ENCODE measurements at places on chromosomes 12 and 14. TPM values are rescaled to one million over a fixed set of nuclear protein-coding genes. Genes with fewer than 3 reads are reported as not detected.

Gene IFNG-AS1
- not detected for total RNA-seq

Gene HAL
- 0.11 TPM for total RNA-seq

- no peak for DNase-seq
These were observed 973 bp downstream of the P2RX2 start for GRCh38 chr12:132619386-132620112.

GRCh38 chr14:94145902-94146527, 16.6 kb upstream of the IFI27L2 start:
- DNase-seq: no peak

GRCh38 chr14:106518054-106518943, 991.9 kb downstream of the TMEM121 start:
- no peak for DNase-seq

DNA sequence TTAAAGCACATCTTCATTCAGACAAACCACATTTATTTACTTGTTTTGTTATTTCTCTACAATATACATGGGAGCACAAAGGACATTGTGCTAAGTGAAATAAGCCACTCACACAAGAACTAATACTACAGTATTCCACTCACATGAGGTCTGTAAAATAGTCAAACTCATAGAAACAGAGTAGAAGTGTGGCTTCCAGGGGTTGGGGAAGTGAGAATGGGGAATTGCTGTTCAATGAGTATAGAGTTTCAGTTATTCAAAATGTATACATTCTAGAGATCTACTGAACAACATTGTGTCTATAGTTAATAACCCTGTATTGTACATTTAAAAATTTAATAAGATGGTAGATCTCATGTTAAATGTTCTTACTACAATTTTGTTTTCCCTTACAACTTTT, 88.8 kb downstream of the ATXN7L3B start:
- DNase-seq: no peak

Gene CDK2
- total RNA-seq: 29.5 TPM

DNA sequence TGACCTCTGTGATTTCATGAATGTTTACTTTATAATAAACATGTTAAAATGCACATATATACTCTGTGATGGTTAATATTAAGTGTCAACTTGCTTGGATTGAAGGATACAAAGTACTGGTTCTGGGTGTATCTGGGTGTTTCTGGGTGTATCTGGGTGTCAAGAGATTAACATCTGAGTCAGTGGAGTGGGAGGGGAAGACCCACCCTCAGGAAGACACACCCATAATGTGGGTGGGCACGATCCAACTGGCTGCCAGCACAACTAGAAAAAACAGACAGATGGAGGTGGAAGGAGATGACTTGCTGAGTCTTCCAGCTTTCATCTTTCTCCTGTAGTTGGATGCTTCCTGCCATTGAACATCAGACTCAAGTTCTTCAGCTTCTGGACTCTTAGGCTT, 11.9 kb downstream of the NUP37 start:
- DNase-seq: no peak

- no peak for DNase-seq
These were observed 319.5 kb upstream of the DIO3 start for GRCh38 chr14:101241807-101242278.

- no peak for DNase-seq
These were observed 146.4 kb downstream of the FOXN3 start for GRCh38 chr14:89270439-89271227.

- DNase-seq: peak; percentile 88
These were observed 281.0 kb upstream of the RGS6 start for GRCh38 chr14:71651228-71651627.

Gene NUAK1
- total RNA-seq: 68.6 TPM

DNA sequence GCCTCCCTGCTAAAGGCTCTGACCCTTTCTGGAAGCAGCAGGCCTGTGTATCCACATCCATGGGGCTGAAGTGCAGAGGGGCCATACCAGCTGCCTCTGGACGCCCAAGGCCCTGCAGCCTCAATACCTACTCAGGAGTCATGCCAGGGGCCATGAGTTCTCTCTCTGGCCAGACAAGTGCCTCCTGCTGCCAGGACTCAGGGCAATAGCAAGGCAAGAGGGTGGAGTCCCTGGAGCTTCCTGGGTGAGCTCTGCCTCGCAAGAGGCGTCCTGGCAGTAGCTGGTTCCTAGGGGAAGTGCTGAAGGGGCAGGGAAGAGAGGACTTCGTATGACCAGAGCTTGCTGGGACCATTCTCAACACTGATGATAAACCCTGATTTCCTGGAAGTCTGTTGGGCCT, 10.9 kb upstream of the ENDOU start:
- DNase-seq: no peak

- no peak for DNase-seq
These were observed 78.2 kb upstream of the GTF2A1 start for GRCh38 chr14:81298911-81299310.

DNA sequence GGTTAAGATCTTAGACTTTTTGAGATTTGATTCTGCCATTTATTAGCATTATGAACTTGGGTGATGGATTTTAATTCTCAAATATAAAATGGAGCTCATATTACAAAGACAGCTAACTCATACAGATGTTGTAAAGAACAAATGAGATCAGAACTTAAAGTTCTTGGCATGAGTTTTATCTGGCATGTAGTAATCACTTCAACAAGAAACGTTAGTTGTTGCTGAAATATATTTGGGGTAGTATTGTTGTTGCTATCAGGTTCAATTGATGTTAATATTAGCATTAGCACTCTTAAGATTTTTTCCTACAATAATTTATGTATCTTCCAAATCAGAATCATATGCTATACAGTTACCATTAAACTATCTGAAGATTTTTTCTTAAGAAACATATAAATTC, 71.0 kb downstream of the SLC6A15 start:
- no peak for DNase-seq

Gene SLC39A2
- total RNA-seq: not detected

Gene SLC38A2
- 674 TPM for total RNA-seq

DNA sequence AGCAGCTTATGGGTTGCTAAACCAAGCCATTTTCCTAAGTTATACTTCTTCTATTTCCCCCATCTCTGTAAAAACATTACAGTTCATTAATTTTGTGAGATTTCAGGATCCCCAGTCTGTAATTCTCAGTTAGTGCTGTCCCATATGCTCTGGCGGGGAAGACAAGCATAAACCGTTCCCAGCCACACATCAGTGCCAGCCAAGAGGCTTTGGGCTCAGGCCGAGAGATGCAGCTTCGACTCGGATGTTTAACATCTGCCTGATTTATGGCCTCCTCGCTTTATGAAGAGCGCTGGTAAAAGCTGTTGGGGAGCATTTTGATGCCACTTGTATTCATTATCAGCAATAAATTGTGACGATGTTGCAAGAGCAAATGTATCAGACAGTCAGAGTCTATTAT, 349.1 kb upstream of the CCDC196 start:
- no peak for DNase-seq

- DNase-seq: no peak
These were observed 20.7 kb upstream of the UNC79 start for GRCh38 chr14:93410021-93410420.

GRCh38 chr14:64998455-64998931, 11.8 kb downstream of the FNTB start:
- DNase-seq: no peak

GRCh38 chr12:118357257-118358007, 15.3 kb downstream of the TAOK3 start:
- no peak for DNase-seq

DNA sequence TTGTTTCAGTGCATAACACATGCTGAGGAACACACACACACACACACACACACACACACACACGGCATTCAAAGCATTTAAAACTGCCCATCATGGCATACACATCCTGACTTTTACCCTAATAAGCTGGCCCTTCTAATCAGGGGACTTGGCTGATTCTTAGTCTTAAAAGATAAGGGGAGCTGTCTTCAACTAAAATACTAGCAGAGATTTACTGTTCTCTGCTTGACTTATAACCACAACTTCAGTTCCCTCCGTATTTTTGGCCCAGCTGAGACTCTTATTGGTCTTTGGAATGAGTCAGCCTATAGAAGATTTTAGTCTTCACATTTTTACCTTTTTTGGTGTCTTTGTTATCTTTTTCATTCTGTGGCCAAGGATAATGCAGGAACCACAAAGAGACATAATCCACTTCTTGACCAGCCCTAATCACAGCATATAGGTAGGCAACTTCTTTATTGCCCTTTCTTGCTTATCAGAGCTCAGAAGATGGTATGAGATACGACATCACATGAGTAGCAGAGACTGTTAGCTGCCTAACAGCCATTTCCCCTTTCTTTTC, 25.1 kb upstream of the SLC8A3 start:
- no peak for DNase-seq

Gene TTC6
- not detected for total RNA-seq

Gene SLC6A15
- 0.53 TPM for total RNA-seq

DNA sequence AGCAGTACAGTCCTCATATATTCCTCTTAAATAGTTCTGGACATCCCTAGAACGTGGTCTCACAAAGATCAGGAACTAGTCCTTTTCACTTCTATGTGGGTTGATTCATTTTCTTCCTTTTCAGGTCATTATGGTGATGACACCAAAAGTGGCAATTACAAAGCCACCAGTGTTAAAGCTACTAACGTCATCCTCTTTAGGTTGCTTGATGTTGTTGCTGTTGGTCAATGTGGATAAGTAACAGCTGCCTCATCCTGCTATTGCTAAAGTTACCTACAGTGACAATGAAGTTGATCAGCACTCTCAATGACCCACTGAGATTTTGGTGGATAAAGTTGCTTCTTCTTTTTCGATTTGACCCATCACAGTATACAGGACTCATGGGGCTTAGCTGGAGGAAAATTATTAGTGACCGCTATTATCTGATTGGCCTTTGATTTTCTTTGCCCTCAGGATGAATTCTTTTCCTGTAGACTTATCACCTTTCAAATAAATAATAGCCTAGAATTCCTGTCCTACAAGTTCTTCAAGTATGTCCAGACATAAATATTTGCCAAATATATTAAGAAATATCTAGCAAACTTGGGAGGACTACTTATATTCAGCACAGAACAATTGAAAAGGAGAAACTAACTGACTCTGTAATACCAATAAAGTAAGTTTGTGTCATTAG, 54.0 kb upstream of the ATP2B1 start:
- no peak for DNase-seq

Gene ADCY4
- total RNA-seq: 41.8 TPM

DNA sequence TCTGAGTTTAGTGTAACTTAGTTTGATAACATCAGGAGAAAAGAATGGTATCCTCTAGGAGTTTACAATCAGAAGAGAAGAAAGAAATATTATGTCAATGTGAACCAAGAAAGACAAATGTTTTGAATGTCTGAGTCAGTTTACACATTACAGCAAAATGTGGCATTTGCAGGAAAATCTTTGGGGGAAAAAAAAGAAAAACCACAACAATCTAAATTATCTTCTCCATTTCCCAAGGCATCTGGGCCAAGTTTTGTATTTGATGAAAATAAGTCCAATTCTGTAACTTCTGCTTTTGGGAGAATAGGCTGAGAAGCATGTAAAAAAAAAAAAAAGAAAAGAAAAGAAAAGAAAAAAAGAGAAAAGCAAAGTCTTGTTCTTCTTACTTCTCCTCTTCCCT, 58.8 kb upstream of the FLRT2 start:
- no peak for DNase-seq

DNA sequence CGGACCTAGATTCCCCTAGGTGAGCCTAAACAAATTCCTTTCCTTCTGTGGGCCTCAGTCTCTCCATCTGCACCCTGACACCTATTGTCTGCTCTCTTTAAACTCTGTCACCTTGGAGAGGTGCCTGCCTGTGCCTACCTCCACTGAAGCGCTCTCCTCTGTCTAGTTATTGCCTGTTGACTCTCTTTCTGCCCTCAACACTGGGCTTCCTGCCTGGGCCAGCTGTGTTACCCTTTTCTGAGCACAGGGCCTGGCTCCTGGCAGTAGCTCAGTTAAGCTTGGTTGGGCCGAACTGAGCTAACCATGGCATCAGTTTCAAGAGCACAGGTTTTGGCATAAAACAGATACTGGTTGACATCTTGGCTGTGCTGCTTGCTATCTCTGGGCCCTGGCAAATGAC, 43.5 kb downstream of the PRMT8 start:
- no peak for DNase-seq

Gene EID3
- total RNA-seq: 5.1 TPM

Gene PPP4R4
- total RNA-seq: not detected

Gene IL26
- total RNA-seq: not detected

- DNase-seq: no peak
These were observed 22.7 kb upstream of the ARID4A start for GRCh38 chr14:58275527-58276190.
